ENCODE measurements at places on chromosomes 13 and 19.

- DNase-seq = no peak
Measured at GRCh38 chr13:29886446-29886845, 36.0 kb upstream of the UBL3 start.

DNA sequence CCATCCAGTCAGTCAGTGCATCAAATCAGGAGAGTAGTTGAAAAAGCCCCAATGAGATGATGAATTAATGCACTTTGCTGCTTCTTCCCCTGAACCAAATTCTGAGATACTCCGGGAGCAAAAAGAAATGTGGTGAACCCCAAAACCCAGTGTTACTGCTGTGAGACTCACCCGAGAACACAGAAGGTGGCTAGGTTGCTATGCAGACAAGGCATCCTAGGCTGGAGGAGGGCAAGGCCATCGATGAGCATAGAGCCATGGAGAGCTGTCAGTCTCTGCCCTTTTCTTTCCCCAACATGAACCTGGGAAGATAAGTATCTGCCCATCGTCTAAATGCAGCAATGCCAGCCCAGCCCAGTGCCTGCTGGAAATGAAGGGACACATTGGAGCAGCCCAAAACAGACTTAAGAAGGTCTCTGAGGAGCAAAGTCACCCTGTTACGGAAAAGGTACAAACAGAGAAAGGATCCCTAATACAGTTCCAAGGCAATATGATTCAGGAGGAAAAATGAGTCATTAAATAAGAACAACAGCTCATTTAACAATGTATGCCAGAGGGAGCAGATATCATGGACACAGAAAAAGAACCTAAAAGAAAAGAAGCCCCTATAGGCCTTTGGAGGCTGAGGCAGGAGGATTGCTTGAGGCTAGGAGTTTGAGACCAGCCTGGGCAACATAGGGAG lies 272.0 kb downstream of the FOXO1 start:
- DNase-seq = no peak

DNA sequence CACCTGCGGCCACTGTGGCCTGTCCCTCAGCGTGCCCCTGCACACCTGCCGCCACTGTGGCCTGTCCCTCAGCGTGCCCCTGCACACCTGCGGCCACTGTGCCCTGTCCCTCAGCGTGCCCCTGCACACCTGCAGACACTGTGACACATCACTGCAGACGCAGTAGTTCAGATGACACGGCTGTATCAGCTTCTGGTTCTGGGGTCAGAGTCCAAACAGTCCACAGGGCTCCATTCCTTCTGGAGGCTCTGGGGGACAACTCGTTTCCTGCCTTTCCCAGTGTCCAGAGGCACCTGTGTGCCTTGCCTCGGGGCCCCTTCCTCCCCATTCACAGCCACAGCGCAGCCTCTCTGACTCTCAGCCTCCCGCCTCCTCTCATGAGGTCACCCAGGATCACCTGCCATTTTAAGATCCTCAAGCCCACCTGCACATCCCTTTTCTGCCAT lies 5.5 kb downstream of the SF3A2 start:
- DNase-seq = no peak

DNA sequence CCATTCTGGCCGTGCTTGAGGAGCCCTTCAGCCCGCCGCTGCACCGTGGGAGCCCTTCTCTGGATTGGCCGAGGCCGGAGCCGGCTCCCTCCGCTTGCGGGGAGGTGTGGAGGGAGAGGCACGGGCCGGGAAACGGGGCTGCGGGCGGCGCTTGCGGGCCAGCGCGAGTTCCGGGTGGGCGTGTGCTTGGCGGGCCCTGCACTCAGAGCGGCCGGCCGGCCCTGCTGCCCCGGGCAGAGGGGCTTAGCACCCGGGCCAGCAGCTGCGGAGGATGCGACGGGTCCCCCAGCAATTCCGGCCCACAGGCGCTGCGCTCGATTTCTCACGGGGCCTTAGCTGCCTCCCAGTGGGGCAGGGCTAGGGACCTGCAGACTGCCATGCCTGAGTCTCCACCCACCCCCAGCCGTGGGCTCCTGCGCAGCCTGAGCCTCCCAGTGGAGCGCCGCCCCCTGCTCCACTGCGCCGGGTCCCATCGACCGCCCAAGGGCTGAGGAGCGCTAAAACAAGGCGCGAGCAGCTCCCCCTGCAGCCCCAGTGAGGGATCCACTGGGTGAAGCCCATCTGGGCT lies 76.5 kb downstream of the PCDH20 start:
- DNase-seq = no peak

DNA sequence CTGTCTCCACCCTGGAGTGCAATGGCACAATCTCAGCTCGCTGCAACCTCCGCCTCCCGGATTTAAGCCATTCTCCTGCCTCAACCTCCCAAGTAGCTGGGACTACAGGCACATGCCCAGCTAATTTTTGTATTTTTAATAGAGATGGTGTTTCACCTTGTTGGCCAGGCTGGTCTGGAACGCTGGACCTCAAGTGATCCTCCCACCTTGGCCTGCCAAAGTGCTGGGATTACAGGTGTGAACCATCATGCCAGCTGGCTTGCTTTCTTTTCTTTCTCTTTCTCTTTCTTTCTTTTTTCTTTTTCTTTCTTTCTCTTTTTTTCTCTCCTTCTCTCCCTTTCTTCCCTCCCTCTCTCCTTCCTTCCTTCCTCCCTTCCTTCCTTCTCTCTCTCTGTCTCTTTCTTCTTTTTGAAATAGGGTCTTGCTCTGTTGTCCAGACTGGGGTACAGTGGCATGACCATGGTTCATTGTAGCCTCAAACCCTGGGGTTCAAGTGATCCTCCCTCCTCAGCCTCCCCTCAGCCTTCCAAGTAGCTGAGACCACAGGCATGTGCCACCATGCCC lies 33.3 kb upstream of the NFIC start:
- no peak for DNase-seq

DNA sequence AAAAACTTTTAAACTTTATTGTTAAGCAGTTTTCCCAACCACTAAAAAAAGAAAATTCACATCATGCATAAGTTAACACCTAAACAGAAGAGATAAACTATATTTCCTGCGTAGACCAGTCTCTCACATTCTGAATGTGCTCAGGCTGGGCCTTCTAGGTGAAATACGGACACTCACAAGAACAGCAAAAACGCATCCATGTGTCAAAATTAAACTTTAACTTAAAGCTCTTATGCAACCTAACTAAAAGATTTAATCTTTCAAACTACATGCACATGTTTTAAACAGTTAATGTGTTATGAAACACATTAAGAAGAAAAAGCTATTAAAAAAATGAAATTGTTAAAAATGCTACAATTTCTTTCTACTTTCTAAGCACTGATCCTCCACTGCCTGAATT lies 2.6 kb downstream of the SAFB2 start:
- DNase-seq = no peak

GRCh38 chr13:51213173-51213728 lies 8.9 kb upstream of the FAM124A start:
- DNase-seq = no peak

- DNase-seq = no peak
Measured at GRCh38 chr13:102558029-102558428, 38.8 kb upstream of the TPP2 start.

DNA sequence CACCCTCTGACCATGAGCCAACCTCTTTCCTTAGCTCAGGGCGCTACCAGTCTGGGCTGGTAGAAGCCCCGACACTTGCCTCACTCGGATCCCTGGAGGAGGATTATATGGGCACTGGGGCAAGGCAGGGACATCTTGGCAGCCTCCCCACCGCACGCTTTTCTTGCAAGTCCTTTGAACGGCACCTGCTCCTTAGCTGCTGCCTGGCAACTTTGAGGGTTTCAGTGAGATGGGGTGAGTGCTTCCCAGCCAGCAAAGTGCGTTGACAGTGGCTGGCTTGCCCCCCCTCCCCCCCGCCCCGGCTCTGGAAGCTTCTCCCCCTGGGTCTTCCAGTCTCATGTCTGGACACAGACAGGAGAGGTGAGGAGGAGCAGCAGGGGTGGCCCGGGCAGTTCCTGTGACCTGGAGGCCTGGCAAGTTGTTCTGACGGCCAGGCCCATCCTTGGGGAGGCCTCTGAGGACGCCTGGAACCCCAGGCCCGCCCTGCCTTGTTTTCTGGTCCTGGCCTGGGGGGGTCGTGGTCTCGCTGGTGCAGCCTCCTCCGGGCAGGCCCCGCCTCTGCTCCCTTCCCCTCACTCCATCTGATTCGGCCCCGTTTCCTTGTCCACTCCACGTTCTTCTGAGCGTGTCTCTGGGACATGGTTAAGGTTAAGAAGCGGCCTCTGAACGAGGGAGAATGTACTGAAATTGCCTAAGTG lies 75.2 kb downstream of the ATP11A start:
- DNase-seq = no peak

- no peak for DNase-seq
Measured at GRCh38 chr19:55258476-55258827, 365 bp downstream of the PPP6R1 start.

DNA sequence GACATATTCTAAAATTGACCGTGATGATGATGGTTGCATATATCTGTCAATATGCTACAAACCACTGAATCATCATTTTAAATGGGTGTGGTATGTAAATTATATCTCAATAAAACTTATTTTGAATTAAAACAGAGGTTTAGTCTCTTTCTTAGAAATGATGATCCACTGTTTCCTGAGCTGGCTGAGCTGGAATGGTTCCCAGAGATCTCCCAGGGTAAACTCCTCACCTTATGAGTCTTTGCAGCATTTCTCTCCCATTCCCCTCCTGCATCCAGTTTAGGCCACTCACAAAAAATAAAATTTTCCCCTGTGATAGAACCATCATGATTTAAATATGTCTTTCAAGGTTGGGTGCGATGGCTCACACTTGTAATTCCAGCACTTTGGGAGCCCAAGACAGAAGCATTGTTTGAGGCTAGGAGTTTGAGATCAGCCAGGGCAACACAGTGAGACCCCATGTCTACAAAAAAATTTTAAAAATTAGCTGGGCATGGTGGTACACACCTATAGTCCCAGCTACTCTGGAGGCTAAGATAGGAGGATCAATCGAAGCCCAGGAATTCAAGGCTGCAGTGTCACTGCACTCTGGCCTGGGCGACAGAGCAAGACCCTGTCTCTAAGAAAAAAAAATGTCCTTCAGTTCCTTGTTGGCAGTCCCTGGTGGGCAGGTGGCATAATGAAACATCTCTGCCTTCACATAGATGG lies 46.1 kb downstream of the FLT1 start:
- DNase-seq = no peak

GRCh38 chr13:36685927-36686326 lies 12.1 kb downstream of the SERTM1 start:
- no peak for DNase-seq

GRCh38 chr19:16022251-16022650 lies 54.0 kb upstream of the TPM4 start:
- no peak for DNase-seq

GRCh38 chr13:82878536-82878935 lies 1003.7 kb downstream of the SLITRK1 start:
- DNase-seq = peak; percentile 10

DNA sequence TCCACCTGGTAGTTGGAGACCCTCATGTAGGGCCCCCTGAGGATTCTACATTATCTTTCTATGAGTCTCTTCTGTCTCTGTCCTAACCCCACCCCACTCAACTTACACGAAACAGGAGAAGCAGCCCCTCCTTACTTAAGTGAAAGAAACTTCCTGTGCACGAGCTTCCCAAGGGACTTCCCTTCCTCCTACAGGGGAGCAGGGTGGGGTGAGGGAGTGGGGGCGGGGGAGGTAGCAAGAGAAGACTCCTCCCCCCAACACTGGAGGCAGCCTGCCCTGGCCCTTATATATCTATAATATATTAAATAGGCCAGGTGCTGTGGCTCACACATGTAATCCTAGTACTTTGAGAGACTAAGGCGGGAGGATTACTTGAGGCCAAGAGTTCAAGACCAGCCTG lies 5.5 kb upstream of the PDE4C start:
- DNase-seq = no peak

DNA sequence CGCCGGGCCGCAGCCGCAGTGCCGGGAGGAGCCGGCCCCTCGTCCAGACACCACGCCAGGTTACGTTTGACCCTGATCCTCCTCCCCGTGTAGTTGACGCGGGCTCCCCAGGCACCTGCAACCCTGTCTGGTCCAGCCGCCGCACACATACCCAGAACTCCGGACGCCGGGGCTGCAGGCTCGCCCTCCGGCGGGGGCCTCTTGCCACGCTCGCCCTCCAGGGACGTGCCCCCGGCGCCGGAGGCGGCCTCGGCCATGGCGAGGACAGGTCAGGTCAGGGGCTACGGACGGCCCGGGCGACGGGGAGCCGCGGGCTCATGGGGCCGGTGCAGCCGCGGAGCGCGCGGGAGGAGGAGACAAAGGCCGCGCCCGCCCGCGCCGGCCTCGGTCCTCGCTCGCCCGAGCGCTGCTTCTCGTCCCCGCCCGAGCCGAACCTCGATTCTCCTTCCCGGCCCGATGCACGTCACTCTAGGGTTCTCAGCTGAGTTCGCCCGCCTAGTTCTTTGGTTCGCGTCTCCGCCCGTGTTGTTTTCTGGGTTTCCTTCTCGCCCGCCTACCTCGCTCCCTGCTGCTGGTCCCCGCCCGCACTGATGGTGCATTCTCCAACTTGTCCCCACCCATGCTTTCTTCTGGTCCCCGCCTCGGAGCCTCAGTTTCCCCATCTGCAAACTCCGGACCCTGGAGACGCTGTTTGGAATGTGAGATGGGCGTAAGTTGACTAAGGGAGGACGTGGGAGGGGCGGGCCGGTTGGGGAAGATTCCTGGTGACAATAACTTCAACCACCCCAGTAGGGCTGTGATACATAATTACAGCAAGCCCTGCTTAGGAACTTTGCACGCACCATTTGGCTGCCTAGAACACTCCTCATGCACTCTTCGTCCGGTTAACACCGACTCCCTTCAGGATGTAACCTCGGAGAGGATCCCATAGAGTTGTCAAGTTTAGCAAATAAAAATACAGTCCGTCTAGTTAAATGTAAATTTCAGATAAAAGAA lies at the start of gene ANO8:
TSS of gene ANO8 (minus strand) at position 442 of the 996 bp plus-strand sequence. CDS start at position 257, 185 bp downstream.
- DNase-seq = peak; percentile 79

DNA sequence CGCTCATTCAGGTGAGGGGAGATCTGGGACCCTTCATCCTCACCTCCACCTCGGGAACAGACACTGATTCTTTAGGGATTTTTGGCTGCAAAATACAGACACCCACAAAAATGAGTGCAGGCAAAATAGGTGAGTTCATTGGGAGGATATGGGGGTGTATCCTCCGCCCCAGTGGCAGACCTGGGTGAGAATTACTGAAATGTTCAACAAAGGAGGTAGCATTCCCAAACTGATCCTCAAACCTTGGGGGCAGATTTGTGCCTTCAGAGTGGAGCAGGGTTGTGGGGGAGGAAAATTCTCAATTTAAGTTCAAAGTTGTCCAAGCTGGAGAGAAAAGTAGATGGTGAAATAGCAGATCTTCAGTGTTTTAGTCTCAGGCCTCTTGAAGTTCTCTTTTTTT lies 31.3 kb upstream of the SIN3B start:
- no peak for DNase-seq
